Activated CD8-positive, alpha-beta T cell treated with anti-CD3 and anti-CD28 coated beads, Interleukin-2, amount 10 ng/mL, durations not matched to agents 7 days and 5 days (primary cell): ENCODE measurements at places on chromosomes 7 and 10. TPM values are rescaled to one million over a fixed set of nuclear protein-coding genes. Genes with fewer than 3 reads are reported as not detected.

The OR2A14 gene
- total RNA-seq = not detected

The PRPS1L1 gene
- total RNA-seq = not detected

The LIPF gene
- total RNA-seq = not detected

The MKI67 gene
- 368 TPM for total RNA-seq

DNA sequence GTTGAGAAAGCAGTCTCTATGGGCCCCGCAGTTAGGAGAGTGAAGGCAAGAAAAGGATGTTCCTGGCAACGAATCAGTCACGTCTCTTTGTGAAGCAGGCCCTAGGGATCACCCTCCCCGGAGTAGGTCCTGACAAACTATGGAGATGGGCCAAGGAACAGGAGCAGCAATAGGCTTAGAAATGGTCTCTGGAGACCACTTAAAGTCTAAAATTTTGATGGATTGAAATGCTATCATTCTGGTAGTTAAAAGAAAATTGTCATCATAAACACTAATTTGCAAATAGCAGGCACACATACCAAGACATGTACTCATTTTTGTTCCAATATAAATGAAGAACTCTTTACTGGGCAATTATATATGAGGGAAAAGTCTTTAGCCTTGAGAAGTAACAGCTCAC is 123.5 kb downstream of the ITGB8 start:
- no peak overlapping the region for H3K4me3 ChIP-seq
- DNase-seq = no peak
- no peaks in the 10 kb centered on the region for H3K27me3 ChIP-seq
